ENCODE measurements at places on chromosomes 12 and 14.

DNA sequence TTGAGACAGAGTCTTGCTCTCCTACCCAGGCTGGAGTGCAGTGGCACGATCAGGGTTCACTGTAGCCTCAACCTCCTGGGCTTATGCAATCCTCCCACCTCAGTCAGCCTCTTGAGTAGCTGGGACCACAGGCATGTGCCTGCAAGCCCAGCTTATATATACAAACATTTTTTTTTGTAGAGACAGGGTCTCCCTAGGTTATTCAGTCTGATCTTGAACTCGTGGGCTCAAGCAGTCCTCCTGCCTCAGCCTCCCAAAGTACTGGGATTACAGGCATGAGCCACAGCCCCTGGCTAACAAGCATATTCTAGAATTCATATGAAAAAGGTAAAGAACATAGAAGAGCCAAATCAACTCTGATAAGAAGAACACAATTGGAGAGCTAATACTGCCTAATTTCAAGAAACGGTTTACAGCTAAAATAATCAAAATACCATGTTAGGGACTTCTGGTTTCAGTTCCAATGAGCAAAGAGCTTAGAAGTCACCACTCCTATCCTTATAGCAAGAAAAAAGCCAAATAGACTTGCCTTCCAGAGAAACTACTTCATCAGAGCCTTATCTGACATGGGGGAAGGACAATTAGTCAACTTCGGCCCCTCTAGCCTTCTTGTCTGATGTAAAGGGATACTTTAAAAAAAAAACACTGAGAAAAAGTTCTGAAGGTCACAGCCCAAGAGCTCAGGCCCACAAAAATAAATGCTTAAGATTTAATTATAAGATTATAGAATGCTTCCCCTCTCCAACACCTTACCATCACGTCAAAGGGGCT lies 37.6 kb downstream of the TMEM116 start:
- DNase-seq, result peak; percentile 4

DNA sequence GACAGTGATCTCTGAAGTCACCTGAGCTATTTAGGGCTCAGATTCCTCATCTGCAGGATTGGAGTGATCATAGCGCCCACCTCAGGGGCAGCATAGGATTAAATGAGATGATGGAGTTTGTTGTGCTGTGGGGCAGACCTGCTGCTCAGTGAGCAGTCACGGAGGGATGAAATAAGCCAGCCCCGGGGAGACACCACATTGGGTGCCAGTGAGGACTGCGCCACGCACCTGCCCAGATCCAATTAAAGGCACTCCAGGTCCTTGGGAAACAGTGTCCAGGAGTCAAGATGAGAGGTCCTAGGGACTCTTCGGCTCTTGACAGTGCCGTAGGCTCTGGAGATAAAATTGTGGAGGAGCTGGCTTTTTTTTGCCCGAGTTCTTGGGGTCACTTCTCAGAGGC lies 166.2 kb downstream of the ADGRD1 start:
- DNase-seq, result no peak

DNA sequence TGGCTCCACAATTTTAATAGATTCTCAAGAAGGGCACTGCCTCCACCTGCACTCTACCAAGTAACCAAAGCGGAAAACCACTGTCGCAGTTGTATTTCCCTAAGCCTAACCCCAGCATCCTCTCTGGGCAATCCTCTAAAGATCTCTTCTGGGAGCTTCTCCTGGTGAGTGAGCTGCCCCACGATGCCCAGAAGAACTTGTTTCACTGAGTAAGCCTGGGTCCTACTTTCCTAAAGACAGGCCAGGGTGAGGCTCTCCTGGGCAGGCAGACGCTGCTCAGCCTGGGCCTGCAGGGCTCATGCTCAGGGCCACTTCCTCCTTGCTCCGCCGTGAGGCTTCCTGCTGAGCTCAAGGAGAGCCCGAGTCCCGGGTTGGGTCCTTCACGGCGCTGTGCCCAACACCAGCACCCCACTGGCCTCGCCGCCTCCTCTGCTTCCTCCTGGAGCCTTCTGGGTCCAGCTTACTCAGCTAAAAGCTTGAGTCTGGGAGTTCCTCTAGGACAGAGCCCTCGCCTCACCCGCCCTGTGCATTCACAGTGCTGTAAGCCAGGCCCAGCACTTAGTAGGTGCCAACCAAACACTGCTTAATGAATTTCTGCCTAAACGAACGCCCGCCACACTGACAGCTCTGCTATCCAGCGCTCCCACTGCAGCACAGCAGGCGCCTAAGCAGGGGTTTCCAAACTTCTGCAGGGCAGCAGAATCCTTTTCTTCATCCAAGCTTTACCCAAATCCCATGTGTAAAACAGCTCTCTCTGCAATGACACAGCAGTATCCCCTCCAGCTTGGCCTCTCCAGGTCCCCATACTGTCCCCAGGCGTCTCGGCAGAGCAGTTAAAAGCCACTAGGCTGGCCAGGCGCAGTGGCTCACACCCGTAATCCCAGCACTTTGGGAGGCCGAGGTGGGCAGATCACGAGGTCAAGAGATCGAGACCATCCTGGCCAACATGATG lies 5.7 kb downstream of the RAB35 start:
- no peak for DNase-seq

- DNase-seq, result no peak
These were observed 6.7 kb upstream of the C12orf50 start for GRCh38 chr12:88035907-88036289.

- DNase-seq, result no peak
These were observed 855.3 kb upstream of the FLRT2 start for GRCh38 chr14:84674636-84675035.

All from fibroblast of upper back skin (primary cell).